ENCODE measurements at places on chromosomes 6 and 20.
A peak's percentile ranks its signal among the peaks of the same experiment; 100 is the strongest.

DNA sequence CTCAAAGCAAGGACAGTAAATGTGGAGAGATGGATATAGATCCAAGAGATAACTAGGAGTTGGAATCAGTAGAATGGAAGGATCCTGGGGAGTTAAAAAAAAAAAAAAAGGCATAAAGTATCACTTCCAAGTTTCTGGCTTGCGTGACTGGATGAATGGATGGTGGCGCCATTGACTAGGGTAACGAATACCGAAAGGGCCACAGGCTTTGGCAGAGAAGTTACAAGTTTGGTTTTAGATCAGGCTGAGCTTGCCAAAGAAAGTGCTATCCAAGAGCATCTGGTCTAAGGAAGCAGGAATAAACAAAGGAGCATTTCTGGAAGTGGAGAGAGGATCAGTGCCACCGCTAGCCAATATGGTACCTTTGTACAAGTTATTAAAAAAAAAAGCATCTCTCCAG, 17.5 kb downstream of the L3MBTL1 start:
- DNase-seq: no peak

GRCh38 chr20:46731770-46732169, 22.3 kb downstream of the SLC2A10 start:
- no peak for DNase-seq

- no peak for DNase-seq
Observed at GRCh38 chr6:135870722-135871121, 19.2 kb downstream of the PDE7B start.

- DNase-seq: no peak
Observed at GRCh38 chr20:496126-496696, 33.9 kb upstream of the TBC1D20 start.

DNA sequence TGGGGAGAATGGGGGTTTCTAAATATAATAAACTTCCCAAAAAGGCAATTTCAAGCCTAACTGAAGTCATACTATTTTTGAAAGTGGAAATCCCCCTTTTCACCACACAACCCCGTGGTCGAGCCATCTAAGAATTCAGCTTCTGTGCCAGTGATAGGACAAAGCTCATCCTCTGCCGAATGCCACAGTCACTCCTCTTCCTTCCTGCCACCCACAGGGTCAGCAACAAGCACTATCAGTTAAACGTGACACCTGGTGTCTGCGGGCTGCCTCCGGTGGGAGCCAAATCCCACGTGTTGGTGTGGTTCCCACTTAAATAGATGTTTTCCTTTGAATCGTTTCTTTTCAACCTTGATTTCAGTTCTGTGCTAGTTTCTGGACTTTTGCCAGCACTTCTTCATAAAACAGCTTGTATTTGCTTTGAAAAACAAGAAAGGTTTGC, 60.7 kb downstream of the TNFAIP3 start:
- DNase-seq: peak; percentile 73

DNA sequence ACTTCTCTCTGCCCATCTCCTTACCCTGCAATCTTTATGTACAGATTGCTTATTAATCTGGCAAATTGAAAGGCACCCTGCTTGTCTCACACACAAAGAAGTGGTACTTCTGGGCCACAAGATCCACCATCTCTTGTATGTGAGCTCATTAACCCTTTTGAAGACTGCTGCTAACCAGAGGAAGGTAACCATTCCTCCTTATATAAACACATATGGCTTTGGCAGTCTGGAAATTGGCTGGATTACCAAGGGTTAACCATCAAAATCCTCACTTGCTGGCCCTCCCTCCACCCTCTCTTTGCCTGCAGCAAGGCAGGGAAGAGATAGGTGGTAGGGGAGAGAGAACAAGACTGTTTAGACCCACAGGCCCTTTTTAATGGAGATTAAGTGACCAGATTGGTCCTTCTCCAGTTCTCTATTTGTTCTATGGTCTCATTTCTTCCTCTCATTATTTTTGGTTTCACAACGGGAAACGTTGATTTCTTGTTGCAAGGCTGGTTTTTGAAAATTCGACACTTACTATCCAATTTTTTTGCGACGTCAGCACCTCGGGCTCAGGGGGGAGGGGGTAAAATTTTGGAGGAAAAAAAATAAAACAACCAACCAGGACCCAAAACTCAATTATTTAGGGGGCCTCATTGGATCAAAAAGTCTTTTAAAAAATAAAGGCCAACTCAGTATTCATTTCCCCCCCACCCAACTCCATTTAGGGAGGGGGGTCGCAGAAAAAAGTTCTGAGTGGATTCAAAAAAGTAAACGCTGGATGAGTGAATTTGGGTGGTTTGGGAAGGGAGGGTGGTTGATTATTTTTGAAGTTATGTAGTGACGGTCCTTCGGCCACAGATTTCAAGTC, 859 bp downstream of the PPP1R10 start:
- DNase-seq: no peak

DNA sequence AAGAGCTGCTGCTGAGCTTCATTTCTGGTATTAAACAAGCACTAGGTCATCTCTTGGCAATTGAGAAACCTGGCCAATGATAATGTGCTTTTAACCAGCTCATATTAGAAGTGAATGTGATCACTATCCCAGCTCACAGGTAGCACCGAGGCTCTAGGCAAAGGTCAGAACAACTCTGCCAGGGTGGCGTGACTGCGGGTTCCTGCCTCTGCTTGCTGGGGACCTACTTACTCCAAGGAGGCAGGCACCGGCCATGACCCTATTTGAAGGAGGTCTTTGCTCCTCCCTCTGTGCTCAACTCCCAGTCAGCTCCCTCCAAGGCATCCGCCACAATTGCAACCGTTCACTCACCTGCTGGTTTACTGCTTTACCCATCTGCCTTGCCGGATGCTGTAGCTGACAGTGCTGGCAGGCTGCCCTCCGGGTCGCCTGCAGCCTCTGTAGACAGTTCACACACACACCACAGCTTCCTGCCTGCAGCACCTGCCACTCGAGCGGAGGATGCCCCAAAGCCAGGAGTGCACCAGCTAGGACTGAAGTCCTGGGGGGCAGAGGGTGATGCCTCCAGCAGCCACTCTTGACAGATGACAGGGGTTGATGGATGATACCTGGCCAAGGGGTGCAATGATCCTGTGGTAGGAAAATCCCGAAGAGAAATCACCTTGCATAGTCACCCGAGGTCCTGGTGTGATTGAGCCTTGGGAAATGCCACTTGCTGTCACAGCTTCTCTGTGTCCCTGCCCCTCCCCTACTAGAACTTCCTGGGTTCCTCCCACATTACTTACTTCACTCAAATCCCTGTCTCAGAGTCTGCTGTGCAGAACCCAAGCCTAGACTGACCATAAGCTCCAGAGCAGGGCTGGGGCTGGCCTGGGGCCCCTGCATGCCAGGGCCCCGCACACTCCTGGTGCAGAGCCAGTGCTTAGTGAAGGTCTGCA, 8.8 kb upstream of the VSX1 start:
- peak; percentile 57 for DNase-seq

DNA sequence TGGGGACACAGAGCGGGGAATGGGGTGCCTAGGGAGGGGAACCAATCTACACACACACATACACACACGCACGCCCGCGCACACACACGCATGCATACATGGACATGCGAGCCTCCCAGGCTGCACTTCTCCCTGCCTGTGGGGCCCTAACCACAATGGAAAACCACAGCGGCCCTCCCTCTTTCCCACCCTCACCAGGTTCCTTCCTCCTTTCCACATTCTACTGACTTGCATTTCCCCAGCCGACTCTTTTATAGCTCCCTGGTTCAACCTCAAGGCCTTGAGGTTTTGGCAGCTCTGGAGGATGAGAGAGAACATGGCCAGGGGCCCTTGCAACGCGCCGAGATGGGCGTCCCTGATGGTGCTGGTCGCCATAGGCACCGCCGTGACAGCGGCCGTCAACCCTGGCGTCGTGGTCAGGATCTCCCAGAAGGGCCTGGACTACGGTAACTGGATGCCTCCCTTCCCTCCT, at the start of gene BPI:
Gene BPI, plus strand, starts transcription at position 249 of the 472 bp plus-strand sequence. Its CDS starts 68 bp downstream, at position 317.
- no peak for DNase-seq

GRCh38 chr6:169092375-169092774, 161.3 kb downstream of the THBS2 start:
- DNase-seq: no peak

- DNase-seq: no peak
Observed at GRCh38 chr6:127481111-127481510, 21.9 kb upstream of the KIAA0408 start.

DNA sequence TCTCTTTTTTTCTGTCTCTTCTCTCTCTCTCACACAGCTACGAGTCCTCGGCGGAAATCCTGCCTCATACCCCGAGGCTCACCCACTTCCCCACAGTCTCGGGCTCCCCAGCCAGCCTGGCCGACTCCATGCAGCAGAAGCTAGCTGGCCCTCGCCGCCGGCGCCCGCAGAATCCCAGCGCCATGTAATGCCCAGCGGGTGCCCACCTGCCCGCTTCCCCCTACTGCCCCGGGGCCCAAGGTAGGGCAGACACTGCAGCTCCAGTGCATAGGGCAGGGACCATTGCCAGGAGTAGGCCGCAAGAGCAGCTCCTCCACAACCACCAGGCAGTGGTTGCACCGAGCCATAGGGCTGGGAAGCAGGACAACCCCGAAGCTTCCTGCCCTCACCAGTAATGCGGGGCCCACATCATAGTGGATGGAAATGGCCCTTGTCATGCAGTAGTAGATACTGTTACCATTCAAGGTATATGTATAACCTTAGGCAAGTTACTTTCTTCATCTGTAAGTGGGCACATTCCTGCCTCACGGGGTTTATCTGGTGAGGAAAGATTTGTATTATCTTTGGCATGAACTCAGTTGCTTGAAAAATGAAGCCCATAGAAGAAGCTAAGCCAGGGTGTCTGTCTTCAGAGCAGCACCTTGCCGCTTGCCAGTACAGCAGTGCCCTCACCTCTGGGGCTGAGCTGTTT, 36.9 kb upstream of the ID1 start:
- no peak for DNase-seq

- DNase-seq: no peak
Observed at GRCh38 chr6:113120582-113121285, 736.4 kb upstream of the MARCKS start.
